Cardiac septum (tissue), 1 donor: ENCODE measurements at places on chromosomes 4 and X. TPM values are rescaled to one million over a fixed set of nuclear protein-coding genes. Genes with fewer than 3 reads are reported as not detected.

The ASB11 gene
- 60.8 TPM for total RNA-seq

DNA sequence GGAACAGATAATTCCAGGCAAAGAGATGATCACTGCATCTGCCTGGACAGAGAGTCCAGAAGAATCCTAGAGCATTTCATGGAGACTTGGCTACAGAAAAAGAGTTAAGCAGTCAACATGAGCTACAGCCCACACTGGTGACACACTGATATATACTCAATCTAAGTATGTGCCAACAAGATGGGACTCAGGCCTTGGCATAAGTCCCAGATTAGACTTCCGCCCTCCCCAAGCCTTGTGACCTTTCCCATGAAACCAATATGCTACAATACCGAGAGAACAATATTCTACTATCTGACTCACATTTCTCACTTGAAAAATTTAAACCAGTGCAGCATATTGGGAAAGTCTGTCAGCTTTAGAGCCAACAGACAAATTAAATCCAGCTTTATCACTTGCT is 65.7 kb upstream of the SLITRK2 start:
- no peak for DNase-seq

DNA sequence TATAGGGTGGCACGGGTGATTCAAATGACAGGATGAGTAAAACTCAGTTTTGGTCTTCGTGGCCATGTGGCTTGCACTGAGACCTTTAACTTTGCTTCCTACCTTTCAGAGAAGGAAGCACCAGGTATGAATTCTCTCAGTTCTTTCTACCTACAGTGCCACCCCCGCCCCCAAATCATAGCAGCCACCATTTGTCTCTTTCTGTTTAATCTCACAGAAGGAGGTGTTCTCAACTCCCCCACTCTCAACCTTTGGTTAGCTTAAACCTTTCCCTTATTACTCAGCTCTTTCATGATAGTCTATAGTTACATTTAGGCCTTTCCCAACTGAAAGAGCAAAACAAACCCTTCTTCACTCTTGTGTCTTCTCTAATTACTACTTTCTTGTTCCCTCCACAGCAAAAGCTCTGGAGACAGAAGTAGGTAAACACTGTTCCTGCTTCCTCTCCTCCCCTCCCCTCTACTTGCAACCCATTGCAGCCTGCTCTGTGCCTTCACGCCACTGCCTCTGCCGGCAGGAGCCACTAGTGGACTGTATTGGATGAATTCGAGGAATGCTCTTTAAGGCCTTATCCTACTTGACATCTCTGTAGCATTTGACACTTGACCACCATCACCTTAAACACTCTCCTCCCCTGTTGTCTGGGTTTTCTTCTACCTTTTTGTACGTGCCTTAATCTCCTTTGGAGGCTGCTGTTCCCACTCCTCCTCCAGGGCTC is 123.7 kb downstream of the AFF1 start:
- DNase-seq, result no peak

DNA sequence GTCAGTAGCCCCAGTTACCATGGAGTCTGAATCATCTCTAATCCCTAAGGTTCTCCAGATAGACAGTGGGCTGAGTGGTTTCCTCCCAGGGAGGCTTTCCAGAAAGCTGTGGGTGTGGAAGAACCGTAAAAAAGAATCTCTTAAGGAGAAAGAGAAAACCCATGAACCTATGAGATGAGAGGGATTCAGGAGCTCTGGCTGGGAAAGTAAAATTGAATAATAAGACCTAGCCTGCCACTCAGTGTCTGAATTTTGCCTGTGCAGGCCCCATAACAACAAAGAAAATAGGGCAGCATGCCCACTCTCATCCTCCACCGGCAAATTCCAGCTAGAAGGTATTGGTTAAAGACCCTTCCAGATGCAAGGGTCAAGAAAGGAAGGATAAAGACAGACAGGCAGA is 16.9 kb downstream of the AWAT2 start:
- DNase-seq, result no peak

GRCh38 chr4:73432169-73433000 is 3.6 kb upstream of the AFP start:
- DNase-seq, result no peak

GRCh38 chr4:54318904-54319303 is 89.8 kb downstream of the PDGFRA start:
- no peak for DNase-seq

The NAA11 gene
- not detected for total RNA-seq

The DDX53 gene
- total RNA-seq, result not detected

GRCh38 chr4:59094505-59094904 is 1984.3 kb upstream of the IGFBP7 start:
- DNase-seq, result no peak

GRCh38 chr4:145171911-145172310 is 8.5 kb downstream of the OTUD4 start:
- DNase-seq, result no peak

DNA sequence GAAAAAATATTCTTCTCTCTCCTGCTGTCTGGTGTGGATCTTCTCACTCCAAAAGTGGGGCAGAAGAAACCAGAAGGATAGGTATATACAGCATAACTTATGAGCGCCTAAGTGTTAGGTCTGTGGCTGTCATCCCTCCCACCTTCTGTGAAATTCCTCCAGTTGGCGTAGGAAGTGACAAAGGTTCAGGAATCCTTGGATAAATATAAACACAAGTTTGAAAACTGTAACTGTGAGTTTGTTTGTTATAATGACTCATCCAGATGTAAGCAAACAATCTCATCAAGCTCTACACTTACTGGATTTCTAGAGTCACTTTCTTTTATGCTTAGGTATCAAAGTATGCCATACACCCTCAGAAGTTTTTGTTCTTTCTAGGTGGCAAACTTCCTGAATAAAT is 405.2 kb downstream of the FAT4 start:
- no peak for DNase-seq

The EVC2 gene
- 1.3 TPM for total RNA-seq

The SLC16A2 gene
- total RNA-seq, result 8.2 TPM

GRCh38 chr4:67751260-67751659 is 2.9 kb downstream of the GNRHR start:
- no peak for DNase-seq
